ENCODE measurements at places on chromosomes 1 and 21. TPM values are rescaled to one million over a fixed set of nuclear protein-coding genes. Genes with fewer than 3 reads are reported as not detected.

GRCh38 chr1:94303005-94303404 lies 65.6 kb upstream of the ARHGAP29 start:
- no peak for DNase-seq

- no peak for DNase-seq
Observed at GRCh38 chr21:46057710-46058241, 40.1 kb upstream of the COL6A2 start.

DNA sequence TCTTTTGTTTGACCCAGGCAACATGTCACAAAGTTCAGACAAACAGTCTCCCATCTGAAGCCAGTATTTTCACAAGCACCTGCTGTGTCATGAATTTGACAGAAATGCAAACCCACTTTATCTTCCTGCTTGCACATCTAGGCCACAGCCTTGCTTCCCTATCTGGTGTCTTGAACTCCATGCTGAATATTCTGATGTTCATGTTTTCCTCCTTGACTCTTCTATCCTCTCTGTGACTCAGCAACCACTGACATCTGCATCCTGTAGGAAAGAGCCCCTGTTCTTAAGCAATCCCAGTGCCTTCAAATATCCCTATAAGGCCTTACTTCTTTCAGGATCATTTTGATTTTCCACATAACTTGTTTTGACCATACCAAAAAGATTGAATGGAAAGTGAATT lies 6.5 kb downstream of the CD55 start:
- no peak for DNase-seq

- DNase-seq = no peak
Observed at GRCh38 chr1:9719978-9720722, 68.6 kb downstream of the PIK3CD start.

DNA sequence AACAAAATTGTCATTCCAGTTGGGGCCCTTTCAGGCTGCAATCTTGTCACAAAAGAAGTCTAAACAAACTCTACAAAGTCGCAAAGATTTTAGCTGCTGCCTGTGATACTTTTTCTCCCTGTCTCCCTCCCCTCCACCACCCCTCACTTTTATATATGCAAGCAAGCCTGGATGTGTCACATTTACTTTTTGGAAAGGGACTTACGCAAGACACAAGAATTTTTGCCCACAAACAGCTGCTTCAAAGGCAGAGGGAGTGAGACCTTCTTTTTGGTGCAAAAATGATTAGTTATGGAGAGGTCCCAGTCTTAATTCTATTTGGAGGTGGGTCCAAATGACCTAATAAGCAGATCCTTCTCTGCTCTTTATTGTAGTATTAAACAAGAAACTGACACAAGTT lies 22.9 kb upstream of the RALGPS2 start:
- no peak for DNase-seq

DNA sequence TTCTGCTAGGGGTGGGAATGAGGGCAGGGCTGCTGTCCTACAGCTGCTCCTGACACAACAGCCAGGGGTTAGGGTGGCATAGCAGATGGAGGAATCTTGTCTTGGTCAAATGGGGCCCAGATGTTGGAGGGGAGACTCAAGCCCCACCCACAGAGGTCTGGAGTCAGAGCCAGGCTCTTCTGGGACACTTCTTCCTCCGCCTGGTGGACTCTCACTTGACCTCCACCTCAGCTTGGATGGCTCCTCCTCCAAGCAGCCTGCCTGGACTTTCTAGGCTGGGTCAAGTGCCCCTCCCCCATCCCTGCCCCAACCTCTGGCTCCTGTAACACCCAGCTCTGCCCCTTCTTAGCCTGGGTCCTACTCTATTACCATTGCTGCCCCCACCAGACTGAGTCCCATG lies 35.5 kb downstream of the EPHA2 start:
- DNase-seq = no peak

- DNase-seq = no peak
Observed at GRCh38 chr1:80251171-80251570, 1244.6 kb upstream of the ADGRL4 start.

SPSB1 gene
- total RNA-seq = 19.1 TPM

SPRR1A gene
- total RNA-seq = not detected

HES4 gene
- 0.93 TPM for total RNA-seq
